Ecto neural progenitor cell (in vitro differentiated cells): ENCODE measurements at places on chromosomes 16 and 17.

- DNase-seq, result no peak
Measured at GRCh38 chr17:39792526-39793221, 54.9 kb downstream of the GRB7 start.

DNA sequence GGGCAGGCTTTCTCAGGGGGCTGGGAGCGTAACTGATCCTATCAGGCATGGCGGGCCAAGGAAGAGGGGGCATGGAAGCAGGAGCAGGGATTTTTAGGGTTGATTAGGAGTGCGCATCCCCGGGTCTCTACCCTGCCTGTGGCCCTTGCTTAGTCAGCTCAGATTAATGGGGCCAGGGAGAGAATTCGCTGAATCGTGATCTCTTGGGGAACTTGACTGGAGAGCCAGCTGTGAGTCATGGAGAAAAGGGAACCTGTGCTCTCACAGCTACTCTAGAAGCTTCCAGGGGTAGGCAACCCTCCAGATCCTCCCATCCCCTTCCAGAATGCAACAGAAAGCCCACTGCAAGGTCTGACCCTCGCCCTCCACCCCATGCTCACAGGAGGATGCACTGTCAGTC lies 3.6 kb downstream of the FOXN1 start:
- no peak for DNase-seq

DNA sequence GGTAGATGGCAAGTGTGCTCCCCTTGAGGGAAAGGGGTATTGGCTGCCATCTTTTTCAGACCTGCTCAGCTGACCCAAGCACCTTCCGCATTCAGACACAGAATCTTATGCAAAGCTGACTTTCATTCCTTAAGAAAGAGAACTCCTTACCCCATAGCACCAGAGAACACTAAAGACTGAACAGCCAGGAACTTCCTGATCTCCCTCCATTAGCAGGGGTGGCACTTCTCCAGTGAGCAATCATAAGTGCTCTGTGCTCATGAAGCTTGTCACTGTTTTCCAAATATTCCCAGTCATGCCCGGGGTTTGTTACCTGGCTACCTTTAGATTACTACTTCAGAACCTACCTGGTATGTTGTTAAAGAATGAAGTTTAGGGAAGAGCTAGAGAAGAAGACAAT lies 11.9 kb downstream of the HSD17B2 start:
- DNase-seq, result no peak

DNA sequence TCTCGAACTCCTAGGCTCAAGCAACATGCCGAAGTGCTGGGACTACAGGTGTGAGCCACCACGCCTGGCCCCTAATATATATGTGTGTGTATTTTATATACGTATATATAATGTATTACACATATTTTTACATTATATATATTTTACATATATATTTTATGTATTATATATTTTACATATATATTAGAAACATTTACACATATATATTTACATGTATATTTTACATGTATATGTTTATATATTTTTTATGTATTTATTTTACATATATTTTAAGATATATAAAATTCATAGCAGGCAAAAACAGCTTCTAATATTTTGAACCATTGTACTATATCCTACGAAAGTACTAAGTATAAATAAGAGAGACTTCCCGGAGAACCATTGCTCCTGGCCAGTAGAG lies 455.1 kb downstream of the XYLT1 start:
- DNase-seq, result no peak

DNA sequence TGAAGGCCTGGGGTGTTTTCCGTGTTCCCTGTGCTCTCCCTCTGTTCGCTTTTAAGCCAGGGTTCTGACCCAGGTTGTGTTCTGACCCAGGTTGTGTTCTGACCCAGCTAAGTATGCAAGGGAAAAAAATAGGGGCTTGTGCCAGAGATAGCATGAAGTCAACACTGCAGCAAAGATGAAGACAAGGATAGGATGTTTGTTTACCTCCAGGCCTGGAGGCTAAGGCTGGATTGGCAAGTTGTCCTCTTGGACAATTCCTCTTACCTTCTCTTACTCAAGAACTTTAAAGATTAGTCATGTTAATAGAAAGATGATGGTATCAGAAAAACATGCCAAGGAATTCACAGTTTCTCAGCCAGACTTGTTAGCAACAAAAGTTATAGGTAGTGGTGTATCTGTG lies 19.4 kb downstream of the LYRM9 start:
- no peak for DNase-seq

GRCh38 chr16:85715169-85716021 lies 26.6 kb upstream of the GINS2 start:
- DNase-seq, result no peak
